ENCODE measurements at places on chromosomes 5 and 9.

DNA sequence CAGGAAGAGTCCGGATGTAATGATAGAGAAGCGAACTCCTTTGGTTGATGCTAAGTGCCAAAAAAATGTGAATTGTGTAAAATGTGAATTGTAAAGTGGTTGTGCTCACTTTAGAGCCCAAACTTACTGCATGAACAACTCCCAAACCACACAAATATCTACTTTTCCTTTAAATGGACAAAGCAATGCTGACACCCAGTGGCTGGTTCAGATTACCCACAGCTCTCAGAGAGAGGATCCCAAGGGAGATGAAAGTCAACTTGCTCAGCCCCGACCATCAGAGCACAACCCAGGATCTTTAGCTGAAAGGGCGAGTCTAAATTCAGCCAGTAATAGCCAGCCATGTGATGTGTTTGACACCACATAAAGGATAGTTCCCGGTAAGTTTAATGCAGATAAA, 133.7 kb downstream of the NMUR2 start:
- no peak for DNase-seq

- no peak for DNase-seq
These were observed 32.0 kb downstream of the DAPK1 start for GRCh38 chr9:87529671-87530070.

GRCh38 chr9:130196643-130197042, 24.4 kb downstream of the NCS1 start:
- no peak for DNase-seq

DNA sequence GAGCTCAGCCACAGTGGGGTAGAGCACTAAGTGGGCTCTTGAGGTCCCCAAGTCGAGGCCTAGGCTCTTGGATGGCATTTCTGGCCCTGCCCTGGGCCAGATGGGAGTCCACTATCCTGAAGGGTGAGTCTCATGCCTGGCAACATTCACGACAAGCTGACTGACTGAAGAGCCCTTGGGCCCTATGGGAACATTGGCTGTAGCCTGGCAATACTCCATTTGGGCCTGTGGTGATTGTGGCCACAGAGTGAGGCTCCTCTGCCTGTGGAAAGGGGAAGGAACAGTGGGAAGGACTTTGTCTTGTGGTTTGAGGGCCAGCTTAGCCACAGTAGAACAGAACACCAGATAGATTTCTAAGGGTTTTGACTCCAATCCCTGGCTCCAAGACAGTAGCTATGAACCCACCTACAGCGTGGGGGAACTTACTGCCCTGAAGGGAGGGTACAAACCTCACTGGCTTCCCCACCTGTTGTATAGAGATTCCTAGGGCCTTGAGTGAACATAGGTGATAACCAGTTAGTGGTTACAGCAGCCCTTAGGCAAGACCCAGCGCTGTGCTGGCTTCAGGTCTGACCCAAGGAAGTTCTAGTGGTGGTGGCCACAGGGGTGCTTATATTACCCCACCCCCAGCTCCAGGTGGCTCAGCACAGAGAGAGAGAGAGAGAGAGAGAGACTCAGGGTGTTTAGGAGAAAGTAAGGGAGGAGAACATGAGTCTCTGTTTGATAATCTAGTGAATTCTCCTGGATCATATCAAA, 72.4 kb downstream of the KIAA0825 start:
- DNase-seq = no peak

- DNase-seq = no peak
These were observed 2.1 kb downstream of the CERCAM start for GRCh38 chr9:128422783-128423150.

GRCh38 chr9:108869092-108869725, 7.1 kb downstream of the ACTL7A start:
- DNase-seq = no peak

DNA sequence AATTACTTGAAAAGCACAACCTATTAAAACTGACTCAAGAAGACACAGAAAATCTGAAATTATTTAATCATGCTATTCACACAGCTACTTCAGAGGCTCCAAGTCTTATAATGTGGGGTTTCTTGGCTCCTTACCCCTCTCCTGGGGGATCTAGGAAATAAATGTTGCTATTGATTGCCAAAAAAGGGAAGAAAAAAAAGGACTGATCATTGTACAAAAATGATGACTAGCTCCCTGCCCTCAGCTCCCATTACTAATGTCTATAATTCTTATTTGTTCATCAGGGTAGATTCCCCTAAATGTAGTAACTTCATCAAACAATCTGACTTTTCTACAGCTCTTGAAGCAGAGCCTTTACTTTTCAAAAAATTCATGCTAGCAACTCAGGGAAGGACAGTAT, 3.3 kb upstream of the SMC5 start:
- DNase-seq = no peak

Measured in activated CD4-positive, alpha-beta T cell treated with anti-CD3 and anti-CD28 coated beads, Interleukin-10, Interleukin-2, amounts not matched to agents 100 ng/mL and 50 ng/mL, durations not matched to agents 16 hours and 8 hours (primary cell).